ENCODE measurements at places on chromosomes 5 and 9.
A peak's percentile ranks its signal among the peaks of the same experiment; 100 is the strongest.

- DNase-seq = peak; percentile 62
Observed at GRCh38 chr5:100900796-100901781, 2.0 kb downstream of the ST8SIA4 start.

GRCh38 chr5:154115291-154115690, 75.2 kb upstream of the GALNT10 start:
- no peak for DNase-seq

DNA sequence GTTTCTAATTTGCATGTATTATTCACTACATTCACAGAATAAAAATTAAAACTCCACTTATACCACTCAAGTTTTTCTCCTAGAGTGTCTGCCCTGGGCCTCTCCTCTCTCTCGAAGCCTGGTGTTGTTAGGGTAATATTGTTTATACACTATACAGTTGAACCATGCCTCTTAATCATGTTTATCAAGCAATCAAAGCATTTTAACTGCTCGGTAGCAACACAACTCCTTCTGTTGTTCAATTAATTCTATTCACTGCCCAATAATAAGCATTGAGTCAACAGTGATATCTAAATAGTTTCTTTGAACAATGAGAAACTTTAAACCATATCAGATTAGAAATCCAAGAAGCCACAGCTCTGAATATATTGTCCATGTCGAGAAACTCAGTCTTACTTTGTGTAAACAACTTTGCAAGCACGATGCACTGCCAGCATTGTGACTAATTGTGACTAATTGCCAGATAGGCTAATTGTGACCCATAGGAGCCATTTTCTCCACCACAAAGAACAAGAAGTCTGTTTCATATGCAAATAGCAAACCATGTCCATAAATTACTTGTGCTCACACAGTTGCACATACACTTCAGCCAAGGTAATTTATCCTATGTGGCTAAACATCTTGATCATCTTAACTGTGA, at the start of gene DNAH5:
Gene DNAH5, minus strand, starts transcription at position 129 of the 640 bp plus-strand sequence. CDS start 250 bp downstream, outside the sequence.
- DNase-seq = no peak

GRCh38 chr5:54344653-54345052, 34.3 kb upstream of the ARL15 start:
- peak; percentile 60 for DNase-seq

DNA sequence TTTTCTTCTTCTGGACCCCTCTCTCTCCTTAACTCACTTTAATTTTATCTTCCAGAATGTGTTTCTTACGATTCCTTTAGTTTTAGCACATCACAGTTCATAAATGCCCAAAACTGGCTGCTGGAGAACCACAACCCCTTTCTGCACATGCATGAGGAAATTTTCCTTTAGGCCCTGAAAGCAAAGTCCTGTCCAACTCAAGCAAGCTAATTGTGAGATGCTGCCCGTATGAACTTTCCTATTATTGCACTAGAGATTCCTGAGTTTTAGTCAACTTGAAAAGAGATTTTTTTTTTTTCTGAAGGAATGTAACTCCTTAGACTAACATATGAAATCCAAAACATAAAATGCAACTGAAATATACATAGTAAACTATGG, 52.1 kb upstream of the DAB2 start:
- DNase-seq = peak; percentile 73

GRCh38 chr5:56631719-56632118, 183.6 kb upstream of the MAP3K1 start:
- no peak for DNase-seq

DNA sequence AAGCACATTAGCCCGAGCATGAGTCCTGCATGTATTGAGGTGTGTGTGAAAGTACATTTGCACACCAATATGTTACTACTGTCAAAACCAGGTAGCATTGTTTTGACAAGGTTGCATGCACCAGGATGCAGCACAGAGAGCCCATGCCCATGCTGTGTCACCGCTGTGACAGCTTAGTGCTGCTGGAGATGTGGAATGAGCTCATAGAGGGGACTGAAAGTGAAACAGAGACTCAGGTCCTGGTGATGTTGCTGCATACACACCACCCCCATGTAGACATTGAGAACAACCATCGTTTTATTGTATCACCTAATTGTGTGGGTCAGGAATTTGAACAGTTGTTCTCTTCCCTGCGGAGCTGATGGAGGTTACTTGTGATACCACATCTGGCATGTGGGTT, 53.0 kb downstream of the GADD45G start:
- no peak for DNase-seq

DNA sequence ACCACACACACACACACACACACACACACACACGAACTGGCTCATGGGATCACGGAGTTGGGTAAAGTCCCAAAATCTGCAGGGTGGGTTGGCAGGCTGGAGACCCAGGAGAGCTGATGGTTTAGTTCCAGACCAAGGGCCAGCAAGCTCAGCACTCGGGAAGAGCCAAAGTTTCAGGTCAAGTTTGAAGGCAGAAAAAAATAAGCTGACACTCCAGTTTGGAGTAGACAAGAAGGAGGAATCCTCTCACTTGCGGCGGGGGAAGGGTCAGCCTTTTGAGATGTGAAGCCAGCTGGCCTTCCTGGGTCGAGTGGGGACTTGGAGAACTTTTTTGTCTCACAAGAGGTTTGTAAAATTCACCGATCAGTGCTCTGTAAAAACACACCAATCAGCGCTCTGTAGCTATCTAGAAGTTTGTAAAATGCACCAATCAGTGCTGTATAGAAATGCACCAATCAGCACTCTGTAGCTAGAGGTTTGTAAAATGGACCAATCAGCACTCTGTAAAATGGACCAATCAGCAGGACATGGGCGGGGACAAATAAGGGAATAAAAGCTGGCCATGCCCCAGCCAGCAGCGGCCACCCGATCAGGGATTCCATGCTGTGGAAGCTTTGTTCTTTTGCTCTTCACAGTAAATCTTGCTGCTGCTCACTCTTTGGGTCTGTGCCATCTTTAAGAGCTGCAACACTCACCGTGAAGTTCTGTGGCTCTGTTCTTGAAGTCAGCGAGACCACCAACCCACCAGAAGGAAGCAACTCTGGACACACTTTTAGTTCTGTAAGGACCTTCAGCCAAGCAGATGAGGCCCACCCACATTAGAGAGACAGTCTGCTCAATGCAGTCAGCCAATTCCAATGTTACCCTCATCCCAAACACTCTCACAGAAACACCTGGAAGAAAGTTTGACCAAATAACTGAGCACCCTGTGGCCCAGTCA, 37.8 kb upstream of the UNC5A start:
- no peak for DNase-seq

GRCh38 chr9:114242837-114243236, 80.1 kb upstream of the ORM1 start:
- no peak for DNase-seq

GRCh38 chr9:77935974-77936373, 95.6 kb downstream of the GNAQ start:
- DNase-seq = no peak

DNA sequence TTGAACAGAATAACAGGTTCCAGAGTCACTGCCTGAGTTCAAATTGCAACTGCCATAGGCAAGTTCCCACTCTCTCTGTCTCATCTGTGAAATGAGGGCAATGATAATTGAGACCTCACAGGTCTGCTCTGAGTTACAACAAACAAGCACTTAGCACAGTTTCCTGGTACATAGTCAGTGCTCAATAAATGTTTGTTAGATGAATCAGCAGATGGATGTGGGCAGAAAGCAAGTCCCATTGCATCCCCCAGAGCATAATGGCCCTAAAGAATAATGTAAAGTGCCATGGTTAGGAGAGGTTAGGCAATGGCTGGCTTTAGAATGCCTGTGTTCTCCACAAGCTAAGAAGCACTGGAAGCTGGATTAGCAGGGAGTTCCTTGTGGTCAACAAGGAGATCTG, 136.5 kb upstream of the LARP1 start:
- DNase-seq = no peak

GRCh38 chr5:17302106-17302505, 84.7 kb downstream of the BASP1 start:
- no peak for DNase-seq

DNA sequence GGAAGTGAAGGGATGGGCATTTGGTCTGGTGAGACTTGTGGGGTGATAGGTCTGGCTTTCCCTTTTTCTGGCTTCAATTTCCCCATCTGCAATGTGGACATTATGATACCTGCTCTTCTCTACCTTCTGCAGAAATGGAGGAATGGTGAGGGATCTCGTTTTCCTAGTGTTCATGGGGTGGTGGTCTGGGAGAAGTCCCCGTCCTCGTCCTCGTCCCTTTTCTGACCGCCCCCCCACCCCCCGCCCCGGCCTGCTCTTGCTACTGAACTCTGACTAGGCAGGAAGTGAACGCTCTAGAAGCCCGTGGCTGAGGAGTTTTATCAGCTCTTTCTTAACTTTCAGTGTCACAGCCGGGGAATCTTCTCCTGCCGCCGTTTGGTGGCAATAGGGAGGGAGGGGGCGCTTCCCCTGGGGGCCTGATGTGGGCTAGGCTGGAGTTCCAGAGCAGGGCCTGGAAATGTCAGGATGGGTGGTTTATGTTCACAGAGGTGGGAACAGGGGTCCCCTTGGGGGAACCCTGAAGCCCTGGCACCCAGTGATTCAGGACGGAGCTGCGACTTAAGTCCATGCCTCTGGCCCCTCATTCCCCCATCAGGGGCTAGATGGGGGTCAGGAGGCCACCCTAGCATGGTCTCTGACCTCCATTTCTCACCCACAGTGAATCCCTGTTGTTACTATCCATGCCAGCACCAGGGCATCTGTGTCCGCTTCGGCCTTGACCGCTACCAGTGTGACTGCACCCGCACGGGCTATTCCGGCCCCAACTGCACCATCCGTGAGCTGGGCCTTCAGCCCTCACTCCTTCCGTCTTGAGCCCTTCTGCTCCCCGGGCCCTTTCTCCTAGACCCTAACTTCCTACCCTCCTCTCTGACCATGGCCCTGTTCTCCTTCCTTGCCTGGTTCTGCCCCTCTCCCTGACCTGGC, 6.7 kb downstream of the PTGS1 start:
- no peak for DNase-seq

GRCh38 chr5:124745007-124745927, 1.2 kb downstream of the ZNF608 start:
- no peak for DNase-seq

- peak; percentile 76 for DNase-seq
Observed at GRCh38 chr9:94157050-94157801, 73.0 kb downstream of the PTPDC1 start.

- DNase-seq = no peak
Observed at GRCh38 chr5:95746722-95747679, 15.9 kb downstream of the RHOBTB3 start.

GRCh38 chr9:88387552-88388202, 567 bp upstream of the SPIN1 start:
- DNase-seq = peak; percentile 37

- no peak for DNase-seq
Observed at GRCh38 chr5:32290922-32291321, 21.8 kb downstream of the MTMR12 start.

DNA sequence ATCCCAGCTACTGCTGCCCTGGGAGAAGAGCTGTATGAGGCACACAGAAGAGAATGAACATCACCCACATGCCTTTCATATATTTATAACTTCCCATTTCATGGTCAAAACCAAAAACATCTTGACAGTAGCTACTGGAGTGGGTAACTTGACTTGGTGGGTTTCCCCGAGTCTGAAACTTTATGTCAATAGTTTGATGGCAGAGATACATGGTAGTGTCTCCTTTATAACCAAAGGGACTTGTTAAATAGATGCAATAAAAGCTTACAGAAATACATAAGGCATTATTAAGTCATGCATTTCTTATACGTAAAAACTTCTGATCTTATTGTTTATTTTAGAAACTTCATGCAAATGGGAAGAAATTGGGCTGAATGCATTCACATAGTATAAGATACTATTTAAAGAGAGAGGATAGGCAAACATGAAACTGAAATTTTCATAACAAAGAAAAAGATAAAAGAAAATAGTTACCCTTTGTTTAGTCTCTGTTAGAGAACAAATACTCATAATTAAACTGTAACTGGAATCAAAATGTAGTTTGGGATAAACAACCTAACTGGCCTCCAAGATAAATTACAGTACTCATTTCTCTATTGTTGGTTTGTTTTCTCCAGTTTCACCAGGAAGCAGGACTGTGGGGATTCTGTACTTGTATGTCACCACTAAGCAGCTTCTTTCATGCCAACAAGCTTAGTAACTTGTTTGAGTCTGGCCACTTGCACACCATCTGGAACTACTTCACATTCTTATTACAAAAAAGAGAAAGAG, 459.3 kb upstream of the MEF2C start:
- peak; percentile 90 for DNase-seq

DNA sequence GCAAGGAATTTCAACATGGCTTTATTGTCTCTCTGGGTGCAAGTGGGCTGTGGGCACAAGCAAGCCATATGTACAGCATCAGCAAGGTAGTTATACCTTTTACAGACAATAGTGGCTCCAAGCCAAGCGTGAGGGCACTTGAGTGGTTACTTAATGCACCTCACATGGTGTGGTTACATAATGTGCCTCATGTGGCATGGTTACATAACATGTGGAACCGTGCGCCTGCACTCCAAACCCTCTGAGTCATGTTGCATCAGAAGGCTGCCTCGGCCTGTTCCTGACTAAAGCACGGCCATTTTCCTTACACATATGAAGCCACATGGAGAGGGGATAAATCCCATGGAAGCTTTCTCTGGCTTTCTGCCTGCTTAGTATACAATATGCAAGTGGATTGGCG, 150.9 kb downstream of the OSTF1 start:
- peak; percentile 8 for DNase-seq
